ENCODE measurements at places on chromosomes 4 and X.

- no peak for DNase-seq
These were observed 278.9 kb upstream of the SFRP2 start for GRCh38 chr4:154067786-154068185.

GRCh38 chr4:90126805-90127204 lies 389 bp upstream of the CCSER1 start:
- DNase-seq: no peak

DNA sequence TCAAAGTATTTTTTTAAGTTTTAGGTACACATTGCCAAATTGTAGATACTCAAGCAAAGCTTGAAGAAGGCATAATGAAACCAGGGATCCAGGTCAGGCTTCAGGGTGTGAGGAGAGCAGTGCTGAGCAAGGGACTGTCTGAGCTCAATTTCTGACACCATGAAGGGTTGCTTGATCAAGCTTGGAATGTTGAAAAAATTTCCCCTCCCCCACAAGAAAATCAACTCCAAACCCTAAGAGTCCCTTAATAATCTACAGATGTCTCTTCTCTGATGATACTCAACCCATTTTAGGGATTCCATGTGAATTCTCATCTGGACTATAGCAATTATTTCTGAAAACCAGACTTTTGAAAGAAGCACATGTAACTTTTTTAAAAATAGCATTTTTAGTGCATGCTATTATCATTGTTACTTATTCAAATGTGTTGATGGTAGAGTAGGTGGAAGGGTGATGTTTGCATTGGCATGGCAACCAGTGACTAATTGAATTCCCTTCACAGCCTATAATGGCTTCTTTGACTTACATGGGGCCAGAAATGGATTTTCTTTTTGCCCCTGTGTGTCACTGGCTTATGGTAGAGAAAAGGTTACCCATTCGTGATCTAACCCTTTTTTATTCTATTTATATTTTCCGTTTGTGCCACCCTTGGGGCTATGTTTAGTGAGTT lies 252.0 kb downstream of the FBXW7 start:
- DNase-seq: peak; percentile 20

GRCh38 chr4:2977211-2978088 lies 14.1 kb downstream of the GRK4 start:
- peak; percentile 20 for DNase-seq

- no peak for DNase-seq
These were observed 10.9 kb downstream of the BOD1L1 start for GRCh38 chr4:13616597-13616996.
